ENCODE measurements at places on chromosomes 4 and X. TPM values are rescaled to one million over a fixed set of nuclear protein-coding genes. Genes with fewer than 3 reads are reported as not detected.

Gene NOX1
- not detected for total RNA-seq

Gene CT45A3
- total RNA-seq = not detected

Gene PCDH10
- under 0.01 TPM for total RNA-seq

Gene TIGD4
- 0.38 TPM for total RNA-seq

Gene IRS4
- not detected for total RNA-seq

Measured in bronchial epithelial cell (primary cell).